Stimulated activated CD4-positive, alpha-beta T cell treated with anti-CD3 and anti-CD28 coated beads, Interleukin-15, amount 100 ng/mL, for 1 hour (primary cell): ENCODE measurements at places on chromosomes 3 and 15.

GRCh38 chr3:100647657-100648056 lies 38.3 kb downstream of the ADGRG7 start:
- no peak for DNase-seq

DNA sequence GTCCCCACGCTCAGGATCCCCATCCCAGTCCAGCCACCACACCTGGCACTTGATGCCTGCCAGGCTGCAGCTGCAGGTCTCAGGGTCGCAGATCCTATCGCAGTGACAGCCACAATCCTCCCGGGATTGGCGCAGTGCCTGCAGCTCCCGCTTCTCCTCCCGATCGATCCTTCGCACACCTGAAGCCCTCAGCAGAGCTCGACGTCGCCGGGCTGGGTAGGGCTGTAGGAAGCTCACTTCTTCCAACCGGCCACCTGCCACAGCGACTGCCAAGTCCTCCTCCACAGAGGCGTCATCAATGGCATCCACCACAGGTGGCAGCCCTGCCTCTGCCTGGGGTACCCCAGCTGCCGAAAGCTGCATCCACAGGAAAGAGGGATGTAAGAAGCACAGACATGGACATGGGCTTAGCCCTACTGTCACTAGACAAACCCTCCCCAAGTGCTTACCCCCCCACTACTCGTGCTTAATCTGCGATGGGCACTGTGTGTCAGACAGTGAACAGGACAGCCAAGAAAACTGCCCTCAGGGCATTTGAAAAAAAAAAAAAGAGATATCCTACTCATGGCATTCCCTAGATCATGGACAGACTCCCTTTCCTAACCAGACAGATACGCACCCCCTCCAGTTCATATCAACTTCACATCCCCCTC lies 9.2 kb downstream of the CSRNP1 start:
- no peak for DNase-seq

GRCh38 chr3:125319765-125320164 lies 55.4 kb downstream of the ZNF148 start:
- no peak for DNase-seq

DNA sequence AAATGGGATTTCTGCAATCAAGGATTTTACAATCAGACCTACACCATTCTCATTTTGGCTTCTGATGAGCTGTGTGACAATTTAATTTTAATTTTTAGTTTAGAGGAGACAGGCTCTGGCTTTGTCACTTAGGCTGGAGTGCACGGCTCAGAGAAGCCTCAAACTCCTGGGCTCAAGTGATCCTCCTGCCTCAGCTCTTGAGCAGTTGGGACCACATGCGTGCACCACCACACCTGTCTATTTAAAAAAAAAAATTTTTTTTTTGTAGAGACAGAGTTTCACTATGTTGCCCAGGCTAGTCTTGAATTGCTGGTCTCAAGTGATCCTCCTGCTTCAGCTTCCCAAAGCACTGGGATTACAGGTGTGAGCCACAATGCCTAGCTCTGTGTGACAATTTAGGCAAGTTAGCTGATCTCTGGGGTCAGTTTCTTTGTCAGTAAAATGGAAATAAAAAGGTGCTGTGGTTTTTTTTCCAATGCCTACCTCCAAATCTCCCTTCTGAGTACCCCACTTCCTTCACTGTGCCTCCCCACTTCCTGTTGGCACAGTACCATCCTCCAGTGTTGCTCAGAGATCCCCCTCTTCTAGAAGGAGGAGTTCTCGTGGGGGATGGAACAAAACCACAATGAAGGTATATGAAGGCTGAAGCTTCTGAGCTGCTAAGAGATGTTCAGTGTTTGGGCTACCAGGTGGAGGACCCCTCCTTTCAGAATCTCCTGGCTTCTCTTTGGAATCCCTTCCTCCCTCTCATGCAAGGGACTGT lies 54.1 kb upstream of the GSK3B start:
- no peak for DNase-seq

DNA sequence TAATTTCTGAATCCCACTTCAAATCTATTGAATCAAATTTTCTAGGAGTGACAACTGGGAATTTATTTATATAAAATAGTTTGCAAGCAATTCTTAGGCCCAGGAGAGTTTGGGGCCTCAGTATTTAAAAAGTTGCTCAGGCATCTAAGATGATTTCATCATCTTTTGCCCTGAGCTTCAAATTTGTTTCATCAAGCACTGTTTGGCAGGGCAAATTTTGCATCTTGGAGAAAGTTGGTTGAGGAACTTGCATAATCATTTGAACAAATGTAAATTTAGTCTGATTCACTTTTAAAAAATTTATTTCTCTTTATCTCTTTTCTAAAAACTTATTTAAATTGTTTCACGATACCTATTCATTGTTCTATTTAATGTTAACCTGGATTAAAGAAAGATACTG lies 702.8 kb downstream of the SI start:
- DNase-seq, result no peak

GRCh38 chr3:8560366-8561007 lies 58.9 kb downstream of the LMCD1 start:
- no peak for DNase-seq

DNA sequence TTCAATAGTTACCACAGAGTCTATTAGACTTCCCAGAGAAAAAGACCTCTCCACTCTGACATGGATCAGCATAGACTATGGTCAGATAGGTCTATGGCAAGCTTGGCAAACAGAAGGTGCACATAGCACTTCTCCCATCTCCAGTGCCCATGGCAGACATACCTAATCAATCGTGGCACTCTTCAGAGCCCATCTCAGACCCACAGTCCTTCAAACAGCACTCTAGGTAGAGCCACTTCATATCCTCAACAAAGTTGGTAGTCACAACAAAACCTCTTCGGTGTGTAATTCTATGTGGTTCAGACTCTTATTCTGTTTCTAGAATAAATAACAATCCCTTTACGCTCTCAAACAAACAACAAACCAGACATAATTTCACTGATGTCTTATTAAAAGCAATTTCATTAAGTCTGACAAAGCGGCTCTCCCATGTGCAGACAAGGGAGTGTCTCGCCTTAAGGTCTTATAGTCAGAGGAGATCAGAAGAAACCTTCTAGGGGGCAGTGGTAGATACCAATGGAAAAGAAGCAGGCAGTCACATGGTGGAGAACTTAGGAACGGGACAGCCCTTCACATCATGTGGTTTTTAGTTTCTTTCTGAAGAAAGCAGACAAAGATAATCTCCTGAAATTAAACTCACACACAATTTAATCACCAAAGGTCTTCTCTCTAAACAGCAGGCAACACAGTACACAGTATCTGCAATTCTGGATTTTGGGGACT lies 483.4 kb downstream of the FOXP1 start:
- DNase-seq, result no peak

DNA sequence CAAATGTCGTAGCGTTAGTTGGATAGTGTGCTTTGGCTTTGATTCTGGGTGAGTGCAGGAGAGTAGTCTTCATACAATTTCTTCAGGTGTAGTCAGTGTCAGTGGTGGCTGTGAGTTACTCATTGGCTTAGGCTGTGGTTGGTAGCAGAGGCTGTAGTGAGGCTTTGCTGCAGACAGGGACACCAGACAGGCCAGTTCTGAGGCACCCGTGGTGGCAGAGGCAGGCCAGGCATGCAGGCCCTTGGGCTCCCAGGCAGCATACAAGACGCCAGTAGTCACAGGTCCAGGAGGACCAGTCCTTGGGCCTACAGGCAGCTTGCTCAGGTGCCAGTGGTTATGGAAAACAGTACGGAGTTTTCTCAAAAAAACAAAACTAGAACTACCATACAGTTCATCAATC lies 61.3 kb downstream of the DMXL2 start:
- no peak for DNase-seq

- DNase-seq, result no peak
Observed at GRCh38 chr15:92638709-92639365, 16.7 kb downstream of the FAM174B start.

DNA sequence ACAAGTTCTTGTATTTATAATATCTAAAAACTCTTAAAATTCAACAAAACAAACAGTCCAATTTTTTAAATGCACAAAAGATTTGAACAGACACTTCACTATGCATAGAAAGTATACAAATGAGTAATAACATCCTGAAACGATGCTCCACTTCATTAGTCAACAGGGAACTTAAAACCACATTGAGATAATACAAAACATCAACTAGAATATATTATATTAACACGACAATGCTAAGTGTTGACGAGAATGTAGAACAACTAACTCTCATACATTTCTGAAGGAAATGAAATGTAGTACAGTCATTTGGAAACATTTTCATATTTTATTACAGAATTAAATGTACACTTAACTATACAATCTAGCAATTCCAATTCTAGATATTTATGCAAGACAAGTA lies 93.4 kb downstream of the IGSF11 start:
- DNase-seq, result no peak

GRCh38 chr15:70088887-70089691 lies 8.6 kb downstream of the TLE3 start:
- no peak for DNase-seq

- DNase-seq, result no peak
Observed at GRCh38 chr3:31288641-31289100, 244.1 kb upstream of the STT3B start.

GRCh38 chr3:27802425-27802824 lies 80.3 kb upstream of the EOMES start:
- DNase-seq, result no peak

DNA sequence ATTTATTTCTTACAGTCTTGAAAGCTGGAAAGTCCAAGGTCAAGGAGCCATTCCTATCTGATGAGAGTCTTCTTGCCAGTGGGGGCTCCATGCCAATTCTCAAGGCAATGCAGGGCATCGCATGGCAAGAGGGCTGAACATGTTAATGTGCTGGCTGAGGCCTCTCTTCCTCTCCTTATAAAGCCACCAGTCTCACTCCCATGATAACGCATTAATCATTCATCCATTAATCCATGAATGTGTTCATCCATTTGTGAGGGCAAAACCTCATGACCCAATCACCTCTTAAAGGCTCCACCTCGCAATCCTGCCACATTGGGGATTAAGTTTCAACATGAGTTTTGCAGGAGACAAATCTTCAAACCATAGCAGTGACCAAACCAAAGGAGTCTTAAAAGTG lies 118.3 kb downstream of the PROS1 start:
- no peak for DNase-seq

DNA sequence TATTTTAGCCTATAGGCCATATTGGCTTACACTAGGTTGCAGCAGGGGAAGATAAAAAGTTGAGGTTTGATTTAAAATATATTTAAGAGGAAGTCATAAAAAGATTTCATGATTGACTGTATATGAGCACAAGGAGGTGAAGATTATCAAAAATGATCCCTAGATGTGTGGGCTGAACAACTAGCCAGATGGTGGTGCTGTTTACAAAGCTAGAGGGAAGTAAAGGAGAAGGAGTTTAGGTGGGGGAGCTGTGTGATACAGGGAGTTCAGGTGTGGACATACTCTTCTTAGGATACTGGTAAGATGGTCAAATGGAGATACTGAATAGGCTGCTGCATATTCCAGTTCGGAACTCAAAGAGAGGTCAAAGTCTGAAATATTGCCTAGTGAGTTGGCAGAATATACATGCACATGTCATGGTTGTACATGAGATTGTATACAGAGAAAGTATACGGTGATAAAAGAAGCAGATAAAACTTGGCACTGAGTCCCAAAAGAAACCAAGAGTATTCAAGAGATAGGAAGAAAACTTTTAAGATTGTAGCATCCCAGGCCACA lies 727.8 kb downstream of the NLGN1 start:
- no peak for DNase-seq

DNA sequence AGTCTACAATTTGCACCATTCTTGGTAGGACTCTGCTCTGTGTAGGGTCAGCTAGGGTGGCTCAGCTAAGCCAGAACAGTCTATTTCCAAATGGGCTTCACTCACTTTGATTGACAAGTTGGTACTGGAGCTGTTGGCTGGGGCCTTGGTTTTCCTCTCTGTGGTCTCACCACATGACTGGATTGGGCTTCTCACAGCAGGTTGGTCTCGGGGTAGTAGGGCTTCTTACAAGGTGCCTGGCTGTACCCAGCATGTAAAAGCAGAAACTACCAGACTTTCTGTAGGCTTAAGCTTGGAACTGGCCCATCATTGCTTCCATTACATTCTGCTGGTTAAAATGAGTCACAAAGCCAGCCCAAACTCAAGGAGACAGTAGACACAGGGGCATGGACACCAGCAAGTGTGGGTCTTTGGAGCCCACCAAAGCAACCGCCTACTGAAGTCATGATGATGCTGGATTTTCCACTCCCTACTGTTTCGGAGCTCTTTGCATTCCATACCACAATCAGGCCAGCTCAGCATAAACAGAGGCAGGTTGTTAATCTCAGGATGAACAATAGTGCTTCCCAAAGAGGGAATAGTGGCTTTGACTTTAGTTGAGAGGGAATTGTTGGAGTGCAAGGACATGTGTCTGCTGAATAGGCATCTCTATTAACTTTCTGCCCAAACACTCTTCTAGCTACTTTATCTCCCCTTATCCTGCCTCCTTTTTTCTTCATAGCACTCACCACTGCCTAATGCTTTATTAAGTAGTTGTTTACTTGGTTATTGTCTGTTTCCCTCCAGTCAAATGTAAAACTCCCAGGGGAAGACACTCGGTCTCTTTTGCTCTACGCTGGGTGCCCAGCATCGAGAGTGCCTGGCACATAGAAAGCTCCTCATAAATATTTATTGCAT lies 78.0 kb upstream of the RARB start:
- DNase-seq, result no peak

- no peak for DNase-seq
Observed at GRCh38 chr3:193997228-193998122, 138.5 kb upstream of the HES1 start.

DNA sequence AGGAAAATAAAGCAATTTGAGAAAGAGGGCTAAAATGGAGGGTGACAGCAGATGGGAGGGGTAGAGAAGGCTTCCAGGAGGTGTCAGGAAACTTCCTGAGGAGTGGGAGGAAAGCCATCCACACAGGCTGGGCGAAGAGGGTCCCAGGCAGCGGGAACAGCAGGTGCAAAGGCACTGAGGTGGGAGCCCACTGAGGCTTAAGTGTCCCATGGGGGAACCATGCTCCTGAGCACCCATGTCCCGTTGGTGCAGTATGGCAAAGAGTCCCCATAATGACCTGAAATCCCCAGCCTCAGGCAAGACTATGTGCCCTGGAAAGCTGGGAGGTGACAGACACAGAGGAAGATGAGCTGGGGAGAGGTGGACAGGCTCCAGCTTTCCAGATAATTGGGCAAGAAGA lies 30.0 kb downstream of the CFAP100 start:
- DNase-seq, result no peak

- DNase-seq, result no peak
Observed at GRCh38 chr3:37712421-37712820, 149.3 kb upstream of the CTDSPL start.

GRCh38 chr15:60223176-60223575 lies 174.6 kb downstream of the ANXA2 start:
- no peak for DNase-seq

DNA sequence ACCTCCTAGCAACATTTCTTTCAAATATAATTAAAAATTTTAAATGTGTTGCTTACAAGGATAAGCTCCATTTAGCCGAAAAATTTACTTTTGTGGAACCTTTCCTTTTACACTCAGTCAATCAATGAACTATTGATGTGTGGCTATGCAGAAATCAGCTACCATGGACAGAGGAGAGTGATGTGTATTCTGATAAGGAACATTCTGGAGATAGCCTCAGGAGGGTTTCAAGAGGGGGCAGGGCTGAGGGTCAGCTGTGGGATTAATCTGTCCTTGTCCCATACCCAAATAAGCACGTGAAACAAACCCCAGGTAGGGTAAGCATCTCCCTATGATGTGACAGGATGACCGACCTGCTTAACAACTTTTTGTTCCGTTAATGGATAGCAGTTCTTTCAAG lies 192.6 kb upstream of the PROK2 start:
- no peak for DNase-seq
